ENCODE measurements at places on chromosomes 1 and 21. TPM values are rescaled to one million over a fixed set of nuclear protein-coding genes. Genes with fewer than 3 reads are reported as not detected.

The AGL gene
- 15.1 TPM for total RNA-seq

The QSOX1 gene
- 35.5 TPM for total RNA-seq

GRCh38 chr21:46226920-46227599 lies 1.5 kb downstream of the LSS start:
- H3K4me1 ChIP-seq = peaks cover 43% of the 10 kb centered on the region
- no peak overlapping the region for H3K27ac ChIP-seq
- DNase-seq = peak; percentile 41

The CYP4X1 gene
- not detected for total RNA-seq

DNA sequence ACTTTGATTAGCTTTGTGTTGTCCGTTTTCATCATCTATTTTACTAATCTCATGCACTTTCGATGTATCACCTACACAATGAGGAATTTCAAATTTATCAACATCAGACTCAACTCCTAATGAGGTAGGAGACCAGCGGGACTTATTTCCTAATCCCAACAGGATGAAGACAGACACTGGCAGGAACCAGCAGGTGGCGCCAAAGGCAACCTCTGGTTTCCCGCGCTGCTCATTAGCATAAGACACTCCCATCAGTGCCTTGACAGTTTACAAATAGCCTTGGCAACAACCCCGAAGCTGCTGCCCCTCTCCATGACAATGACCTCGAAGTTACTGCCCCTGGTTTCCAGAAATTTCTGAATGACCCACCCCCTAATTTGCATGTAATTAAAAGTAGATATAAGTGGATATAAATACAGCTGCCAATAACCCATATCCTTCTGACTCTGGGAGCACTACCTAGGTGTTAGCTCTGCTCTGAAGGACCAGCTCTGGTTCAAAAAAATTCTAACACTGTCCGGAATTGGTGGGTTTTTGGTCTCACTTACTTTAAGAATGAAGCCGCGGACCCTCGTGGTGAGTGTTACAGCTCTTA lies 974.8 kb downstream of the ADGRL2 start:
- no peak overlapping the region for H3K27ac ChIP-seq
- H3K4me3 ChIP-seq = no peak overlapping the region
- no peaks in the 10 kb centered on the region for H3K4me1 ChIP-seq
- no peaks in the 10 kb centered on the region for H3K27me3 ChIP-seq
- no peaks in the 10 kb centered on the region for H3K36me3 ChIP-seq
- DNase-seq = no peak

- peaks cover 8% of the 10 kb centered on the region for H3K36me3 ChIP-seq
- H3K27me3 ChIP-seq = no peaks in the 10 kb centered on the region
- peaks cover 4% of the 10 kb centered on the region for H3K4me1 ChIP-seq
Measured at GRCh38 chr1:44941424-44942324, 44.7 kb downstream of the EIF2B3 start.

The CNIH3 gene
- total RNA-seq = 1.1 TPM

DNA sequence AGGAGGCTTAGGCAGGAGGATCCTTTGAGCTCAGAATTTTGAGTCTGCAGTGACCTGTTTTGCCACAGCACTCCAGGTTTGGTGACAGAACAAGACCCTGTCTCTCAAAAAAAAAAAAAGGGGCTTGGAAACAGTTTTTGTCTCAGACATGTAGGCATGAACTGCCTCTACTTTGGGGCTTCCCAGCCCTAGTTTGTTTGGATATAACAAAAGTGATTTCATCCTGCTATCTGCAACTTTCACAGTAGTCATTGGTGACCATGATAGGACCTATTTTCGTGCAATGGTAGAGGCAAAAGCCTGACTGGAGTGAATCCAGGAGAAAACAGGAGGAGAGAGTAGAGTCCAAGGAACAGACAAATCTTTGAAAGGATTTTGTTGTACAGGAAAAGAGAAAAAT lies 20.3 kb upstream of the EVI5 start:
- no peak overlapping the region for H3K27ac ChIP-seq
- no peaks in the 10 kb centered on the region for H3K36me3 ChIP-seq
- H3K27me3 ChIP-seq = peaks cover 23% of the 10 kb centered on the region
- H3K4me3 ChIP-seq = no peak overlapping the region

Measured in activated CD8-positive, alpha-beta memory T cell treated with anti-CD3 and anti-CD28 coated beads, Interleukin-2, amount 10 ng/mL, durations not matched to agents 7 days and 5 days (primary cell).